ENCODE measurements at places on chromosomes 11 and 22.

GRCh38 chr11:96315476-96315875 is 27.5 kb downstream of the MAML2 start:
- H3K27ac ChIP-seq: no peak overlapping the region
- no peaks in the 10 kb centered on the region for H3K27me3 ChIP-seq
- DNase-seq: no peak
- H3K4me3 ChIP-seq: no peak overlapping the region

DNA sequence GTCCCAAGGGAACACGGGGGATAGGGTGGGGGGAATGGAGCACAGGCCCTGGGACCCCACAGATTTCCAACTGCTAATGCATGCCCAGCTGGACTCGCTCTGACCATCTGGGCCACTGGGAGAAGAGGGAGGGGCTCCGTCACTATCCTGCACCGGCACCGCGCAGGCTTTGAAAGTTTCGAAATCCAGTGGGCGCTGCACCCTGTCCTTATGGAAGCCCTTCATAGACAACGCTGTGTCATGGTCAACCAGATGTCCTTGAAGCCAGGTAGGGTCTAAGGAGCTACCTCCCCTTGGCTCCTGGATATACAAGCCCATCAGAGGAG is 30.1 kb downstream of the LRRC10B start:
- no peaks in the 10 kb centered on the region for H3K4me1 ChIP-seq
- DNase-seq: no peak
- no peaks in the 10 kb centered on the region for H3K36me3 ChIP-seq
- H3K27ac ChIP-seq: no peak overlapping the region

DNA sequence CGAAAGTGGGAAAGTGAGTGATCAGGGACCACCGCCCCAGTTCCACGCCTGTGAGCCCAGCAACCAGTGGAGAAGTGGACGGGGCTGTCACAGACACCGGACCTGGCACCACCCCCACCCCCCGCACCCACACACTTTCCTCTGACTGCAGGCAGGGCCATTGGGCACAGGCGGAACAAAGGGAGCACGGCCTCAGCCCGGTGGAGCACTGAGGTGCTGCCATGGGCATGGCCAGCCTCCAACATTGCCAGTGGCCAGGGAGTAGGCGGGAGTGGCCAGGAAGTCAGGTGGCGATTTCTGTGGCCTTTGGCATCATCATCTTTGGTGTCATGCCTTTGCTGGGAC is 78.5 kb downstream of the BCR start:
- no peaks in the 10 kb centered on the region for H3K27me3 ChIP-seq
- peaks cover 16% of the 10 kb centered on the region for H3K36me3 ChIP-seq
- no peaks in the 10 kb centered on the region for H3K4me1 ChIP-seq
- H3K4me3 ChIP-seq: no peak overlapping the region
- no peak overlapping the region for H3K27ac ChIP-seq
- DNase-seq: no peak

- H3K27me3 ChIP-seq: no peaks in the 10 kb centered on the region
- no peak overlapping the region for H3K4me3 ChIP-seq
- no peaks in the 10 kb centered on the region for H3K4me1 ChIP-seq
- H3K36me3 ChIP-seq: no peaks in the 10 kb centered on the region
Measured at GRCh38 chr11:1228101-1228821, 5.4 kb downstream of the MUC5B start.

Data from CD8-positive, alpha-beta memory T cell (primary cell).